NCI-H1436 (cell line): ENCODE measurements at places on chromosomes 5 and 9.

GRCh38 chr5:129384736-129385135 lies 75.4 kb upstream of the ADAMTS19 start:
- no peak for DNase-seq

DNA sequence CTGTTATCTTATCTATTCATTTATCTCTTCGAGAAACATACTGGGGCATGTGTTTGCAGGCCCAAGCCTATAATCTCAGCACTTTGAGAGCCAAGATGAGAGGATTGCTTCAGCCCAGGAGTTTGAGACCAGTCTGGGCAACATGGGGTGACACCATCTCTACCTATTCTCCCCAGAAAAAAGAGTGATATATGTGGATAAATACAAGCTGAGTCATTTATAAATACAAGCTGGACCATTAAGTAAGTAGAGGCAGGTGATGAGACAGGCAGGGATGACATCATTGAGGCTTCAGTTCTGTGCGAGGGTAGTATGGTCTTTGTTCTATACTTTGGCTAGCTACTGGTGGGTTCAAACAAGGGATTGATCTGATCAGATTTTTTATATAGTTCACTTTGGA lies 25.6 kb downstream of the PBX3 start:
- DNase-seq = no peak

- no peak for DNase-seq
Measured at GRCh38 chr5:141804475-141804874, 73.7 kb downstream of the PCDH1 start.

DNA sequence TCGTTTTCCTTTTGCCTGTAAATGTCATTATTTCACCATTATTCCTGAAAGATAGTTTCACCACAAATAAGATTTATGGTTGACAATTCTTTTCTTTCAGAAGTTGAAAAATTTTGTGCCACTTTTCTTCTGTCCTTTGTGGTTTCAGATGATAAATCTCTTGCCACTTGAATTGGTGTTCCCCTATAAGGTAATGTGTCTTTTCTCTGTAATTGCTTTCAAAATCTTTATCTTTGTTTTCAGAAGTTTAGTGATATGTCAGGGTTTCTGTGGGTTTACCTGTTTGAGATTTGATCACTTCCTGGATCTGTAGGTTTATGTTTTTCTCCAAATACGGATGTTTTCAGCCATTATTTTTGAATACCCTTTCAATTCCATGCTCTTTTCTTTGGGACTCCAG lies 14.6 kb downstream of the RASA1 start:
- DNase-seq = no peak

GRCh38 chr5:54902791-54903473 lies 82.5 kb downstream of the ESM1 start:
- DNase-seq = no peak

DNA sequence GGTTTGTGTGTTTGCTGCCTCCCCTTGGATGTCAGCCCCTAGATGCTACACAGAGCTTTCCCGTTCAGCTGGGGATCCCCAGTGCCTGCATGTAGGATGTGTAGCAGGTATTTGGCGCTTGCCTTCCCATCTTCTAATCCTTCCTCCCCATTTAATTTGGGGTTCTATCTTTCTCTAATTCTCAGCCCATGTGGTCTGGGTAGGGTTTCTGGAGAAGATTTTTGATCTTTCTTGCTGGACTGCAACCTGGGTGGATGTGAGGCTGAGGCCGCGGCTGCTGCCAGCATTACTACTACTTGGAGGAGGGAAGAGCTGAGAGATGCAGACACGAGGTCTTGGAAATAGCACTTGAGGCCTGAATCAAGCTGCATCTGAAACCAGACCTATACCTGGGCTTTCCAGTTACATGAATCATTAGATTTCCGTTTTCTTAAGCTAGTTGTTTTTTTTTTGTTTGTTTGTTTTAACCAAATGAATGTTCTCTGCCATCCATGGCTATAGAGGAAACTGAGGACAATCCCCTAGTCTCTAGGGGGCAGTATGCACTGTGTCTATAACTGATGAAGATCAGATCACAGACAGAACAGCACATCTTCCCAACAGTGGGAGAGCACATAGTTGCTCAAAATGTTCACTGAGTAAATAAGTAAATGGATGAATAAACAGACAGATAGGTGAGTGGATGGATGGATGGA lies 178.6 kb downstream of the FGF18 start:
- no peak for DNase-seq

GRCh38 chr9:124198331-124198730 lies 59.4 kb upstream of the NEK6 start:
- DNase-seq = no peak

- DNase-seq = no peak
Measured at GRCh38 chr9:24144796-24145195, 318.8 kb upstream of the ELAVL2 start.

GRCh38 chr5:17436350-17436749 lies 61.7 kb upstream of the TAF11L2 start:
- DNase-seq = no peak

DNA sequence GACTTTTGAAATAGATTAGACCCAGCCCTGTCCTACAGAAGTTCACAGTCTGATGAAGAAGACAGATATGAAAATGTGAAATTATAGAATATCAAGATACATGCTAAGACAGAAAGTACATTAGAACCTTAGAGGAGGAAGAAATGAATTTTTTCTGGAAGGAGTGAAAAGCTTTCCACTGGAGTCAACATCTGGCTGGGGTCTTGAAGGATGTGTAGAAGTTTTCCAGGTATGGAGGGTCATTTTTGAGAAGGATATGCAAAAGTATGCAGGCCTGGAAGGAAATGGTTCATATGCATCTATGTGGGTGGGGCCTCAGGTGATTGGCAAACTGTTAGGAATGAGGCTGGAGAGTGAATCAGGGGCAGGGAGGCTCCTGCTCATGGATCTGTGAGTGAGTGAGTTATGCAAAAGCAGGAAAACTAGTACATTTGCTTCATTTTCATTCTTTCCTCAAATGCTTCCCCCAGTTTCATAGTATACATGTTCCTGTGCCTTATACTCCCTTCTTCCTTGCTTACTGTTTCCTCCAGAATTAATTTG lies 142.3 kb downstream of the GRIA1 start:
- DNase-seq = no peak

- no peak for DNase-seq
Measured at GRCh38 chr9:33113799-33114547, 37.5 kb upstream of the SMU1 start.

DNA sequence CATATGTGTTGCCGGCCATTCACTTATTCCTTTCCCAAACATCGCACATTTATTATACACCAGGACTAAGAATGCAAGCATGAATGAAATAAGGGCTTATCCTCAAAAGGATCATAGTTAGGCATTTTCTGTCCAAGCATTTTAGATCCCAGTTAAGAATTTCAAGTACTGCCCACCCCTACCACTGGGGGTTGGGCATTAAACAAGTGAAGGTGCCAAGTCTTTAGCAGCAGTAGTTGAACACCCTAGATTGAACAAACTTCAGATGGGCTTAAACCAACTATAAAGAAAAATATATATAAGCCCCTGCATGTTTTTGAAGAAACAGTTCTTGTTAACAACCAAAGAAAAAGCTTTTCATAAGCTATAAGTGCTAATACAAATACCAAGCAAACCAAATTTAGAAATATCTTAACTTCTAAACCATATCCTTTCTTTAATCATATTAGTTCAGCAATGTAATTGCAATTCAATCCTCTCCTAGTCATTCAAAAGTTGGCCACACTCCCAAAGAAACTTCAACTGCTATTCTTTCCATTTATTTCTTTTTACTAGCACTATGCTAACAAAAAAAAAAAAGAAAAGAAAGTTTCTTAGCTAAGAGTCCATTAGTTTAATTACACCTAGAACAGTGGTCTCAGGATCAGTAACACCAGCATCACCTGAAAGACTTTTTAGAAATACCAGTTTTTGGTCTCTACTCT lies 149.8 kb downstream of the MLLT3 start:
- no peak for DNase-seq

DNA sequence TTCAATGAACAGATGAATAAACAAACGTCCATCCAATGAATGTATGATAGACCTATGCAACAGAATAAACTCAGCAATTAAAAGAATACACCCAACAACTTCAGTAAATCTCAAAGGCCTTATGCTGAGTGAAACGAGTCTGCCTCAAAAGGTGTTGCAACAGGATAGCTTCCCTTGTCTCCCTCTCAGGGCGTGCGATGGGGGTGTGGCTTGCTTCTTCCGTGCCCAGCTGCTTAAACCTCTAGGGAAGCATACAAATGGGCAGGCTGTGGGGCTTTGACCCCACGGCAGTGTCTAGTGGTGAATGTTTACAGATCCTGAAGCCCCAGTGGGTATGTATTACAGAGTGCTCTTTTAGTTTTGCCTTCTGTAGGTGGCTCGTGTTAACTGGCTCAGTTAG lies 87.0 kb upstream of the CCL21 start:
- no peak for DNase-seq

DNA sequence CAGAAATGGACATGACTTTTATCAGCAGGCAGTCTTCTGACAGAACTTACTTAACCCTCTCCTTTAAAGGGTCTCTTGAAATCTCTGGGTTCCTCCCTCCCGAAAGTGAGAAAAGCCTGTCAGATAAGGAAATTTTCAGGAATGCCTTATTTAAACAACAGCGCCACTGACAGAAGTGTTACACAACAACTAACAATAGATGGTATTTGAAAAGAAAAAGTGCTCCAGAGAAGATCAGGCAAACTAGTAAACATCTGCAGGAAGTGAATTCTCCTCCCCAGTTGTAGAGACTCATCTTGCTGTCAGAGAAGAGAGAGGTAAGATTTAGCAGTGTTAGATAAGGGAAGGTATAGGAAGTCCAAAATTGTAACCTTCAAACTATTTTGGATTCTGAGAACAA lies 107.2 kb upstream of the NFIL3 start:
- no peak for DNase-seq

GRCh38 chr5:90747693-90748092 lies 189.1 kb downstream of the ADGRV1 start:
- DNase-seq = peak; percentile 38

- no peak for DNase-seq
Measured at GRCh38 chr5:9071074-9071473, 474.8 kb downstream of the SEMA5A start.

GRCh38 chr5:130104895-130105688 lies 200.8 kb downstream of the CHSY3 start:
- no peak for DNase-seq

DNA sequence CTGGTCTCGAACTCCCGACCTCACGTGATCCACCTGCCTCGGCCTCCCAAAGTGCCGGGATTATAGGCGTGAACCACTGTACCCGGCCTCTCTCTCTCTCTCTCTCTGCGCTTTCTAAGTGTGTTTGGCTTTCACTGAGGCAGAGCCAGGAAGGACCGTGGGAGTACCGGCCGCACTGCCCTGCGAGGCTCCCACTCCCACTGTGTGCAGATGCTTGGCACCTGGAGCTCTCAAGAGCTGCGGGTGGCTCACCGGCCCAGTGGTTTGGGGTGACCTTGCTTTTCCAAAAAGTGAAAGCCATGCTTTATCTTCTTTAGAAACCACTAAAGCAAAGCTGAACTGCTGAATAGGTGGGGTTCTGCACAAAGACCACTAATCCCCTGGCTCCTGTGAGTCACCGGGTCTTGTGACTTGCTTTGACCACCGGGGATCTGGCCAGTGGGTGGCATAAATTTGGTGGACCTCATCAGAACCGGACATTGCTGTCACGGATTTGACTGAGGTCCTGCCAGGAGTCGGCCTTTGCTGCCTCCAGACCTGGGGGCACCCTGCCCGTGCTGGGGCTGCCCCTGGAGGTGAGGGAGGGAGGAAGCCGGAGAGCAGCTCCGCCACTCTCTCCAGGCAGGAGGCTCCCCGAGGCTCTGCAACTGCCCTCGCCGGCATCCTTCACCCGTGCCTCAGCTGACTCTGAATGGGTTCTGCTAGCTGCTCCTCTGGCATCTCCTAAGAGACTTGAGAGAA lies 228.9 kb downstream of the FANCC start:
- no peak for DNase-seq

DNA sequence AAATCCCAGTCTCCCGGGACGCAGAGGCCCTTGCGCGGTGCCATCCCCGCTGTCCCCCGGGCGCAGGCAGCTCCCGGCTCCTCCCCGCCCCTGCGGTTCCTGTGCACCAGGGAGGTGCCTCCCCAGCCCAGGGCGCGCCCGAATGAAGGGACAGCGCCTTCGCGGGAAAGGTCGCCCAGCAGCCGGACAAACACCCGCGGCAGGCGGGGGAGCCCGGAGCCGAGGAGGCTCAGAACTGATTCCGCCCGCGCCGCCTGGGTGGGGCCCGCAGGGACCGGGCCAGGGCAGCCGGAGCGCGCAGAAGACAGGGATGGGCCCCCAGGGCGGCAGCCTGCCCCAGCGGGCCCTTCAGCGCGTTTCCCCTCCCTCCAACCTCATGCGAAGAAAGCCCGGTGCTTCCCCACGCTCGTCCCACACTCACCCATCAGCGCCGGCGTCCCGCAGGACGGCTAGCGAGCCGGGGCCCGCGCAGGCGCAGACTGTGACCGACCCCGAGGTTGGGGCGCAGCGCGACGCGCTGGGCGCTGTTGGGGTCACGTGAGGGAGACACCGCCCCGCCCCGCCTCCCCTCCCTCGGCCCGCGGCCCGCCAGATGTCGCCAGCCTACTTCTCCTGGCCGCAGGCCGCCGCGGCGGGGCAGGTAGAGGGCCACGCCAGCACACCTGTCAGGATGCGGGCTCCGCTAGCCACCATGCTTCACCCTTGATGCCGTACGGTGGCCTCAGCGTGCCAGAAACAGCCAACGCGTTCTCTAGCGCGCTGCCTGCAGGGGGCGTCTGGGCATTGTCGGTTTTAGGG lies at the start of gene SLC25A51:
TSS of gene SLC25A51 (minus strand) at position 481 of the 798 bp plus-strand sequence. CDS start 15,577 bp downstream, outside the sequence.
- DNase-seq = peak; percentile 87

- no peak for DNase-seq
Measured at GRCh38 chr5:82662340-82662739, 384.2 kb upstream of the RPS23 start.

DNA sequence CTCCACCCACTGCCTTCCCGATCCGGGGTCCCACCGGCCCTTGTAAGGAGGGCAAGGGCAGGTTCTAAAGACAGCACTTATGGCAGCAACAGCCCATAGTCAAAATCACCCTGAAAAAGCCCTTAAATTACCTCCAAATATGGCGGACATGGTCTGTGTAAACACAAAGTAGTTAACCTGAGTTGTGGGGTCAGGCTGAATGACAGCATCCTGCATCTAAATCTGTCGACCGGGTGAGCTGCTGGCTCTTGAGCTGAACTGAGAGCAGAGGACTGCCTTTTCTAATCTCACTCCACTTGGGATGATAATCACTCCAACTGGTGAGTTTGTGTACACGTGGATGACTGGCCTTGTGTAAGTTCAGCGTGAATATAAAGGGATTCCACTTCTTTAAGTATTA lies 249.6 kb downstream of the DENND1A start:
- no peak for DNase-seq

DNA sequence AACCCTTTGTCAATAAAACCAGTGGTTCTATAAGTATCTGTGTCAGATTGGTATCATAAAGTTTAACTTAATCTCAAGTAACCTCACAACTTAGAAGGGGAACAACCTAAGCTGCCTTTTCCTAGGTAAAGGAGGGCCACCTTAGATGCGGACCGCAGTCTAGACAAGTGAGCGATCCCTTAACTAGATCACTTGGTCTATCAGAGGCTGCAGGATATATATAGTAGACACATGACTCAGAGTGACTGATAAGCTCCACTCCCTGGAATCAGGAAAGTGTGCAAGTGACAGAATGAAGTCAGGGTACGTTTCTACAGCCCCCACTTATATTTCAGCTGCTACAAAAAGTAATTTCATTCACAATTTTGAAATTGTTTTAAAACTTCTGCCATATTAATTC lies 7.4 kb downstream of the REEP5 start:
- no peak for DNase-seq

- no peak for DNase-seq
Measured at GRCh38 chr5:148805326-148806290, 20.8 kb upstream of the ADRB2 start.

GRCh38 chr5:119451561-119451960 lies 736 bp upstream of the HSD17B4 start:
- no peak for DNase-seq
